ENCODE measurements at places on chromosomes 7 and 10.

- DNase-seq, result no peak
These were observed 146.4 kb downstream of the ZNF248 start for GRCh38 chr10:37710831-37711616.

- DNase-seq, result no peak
These were observed 7.8 kb downstream of the ELMO1 start for GRCh38 chr7:37440738-37441385.

DNA sequence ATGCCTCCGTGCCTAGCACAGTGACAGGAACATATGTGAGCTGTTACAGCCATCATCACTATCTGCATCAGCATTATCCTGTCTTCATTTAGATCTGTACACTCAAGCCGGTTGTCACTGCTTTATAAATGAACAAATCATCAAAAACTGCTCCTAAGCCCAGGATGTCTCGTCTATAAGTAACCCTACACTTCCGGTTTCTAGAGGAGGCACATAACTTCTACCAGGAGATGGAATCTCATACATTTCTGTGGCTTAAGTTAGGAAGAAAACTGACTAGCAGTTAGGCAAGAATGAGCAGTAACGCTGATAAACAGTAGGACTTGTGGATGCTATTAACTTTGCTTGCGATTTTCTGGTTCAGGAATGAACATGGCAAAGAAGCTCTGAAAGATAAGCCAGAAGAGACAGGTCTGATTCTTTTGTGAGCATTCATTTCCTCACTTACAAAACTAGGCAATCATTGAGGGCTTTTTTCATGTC is 1199.2 kb downstream of the SORCS3 start:
- no peak for DNase-seq

- DNase-seq, result no peak
These were observed 51.2 kb downstream of the PDK4 start for GRCh38 chr7:95545007-95545615.

DNA sequence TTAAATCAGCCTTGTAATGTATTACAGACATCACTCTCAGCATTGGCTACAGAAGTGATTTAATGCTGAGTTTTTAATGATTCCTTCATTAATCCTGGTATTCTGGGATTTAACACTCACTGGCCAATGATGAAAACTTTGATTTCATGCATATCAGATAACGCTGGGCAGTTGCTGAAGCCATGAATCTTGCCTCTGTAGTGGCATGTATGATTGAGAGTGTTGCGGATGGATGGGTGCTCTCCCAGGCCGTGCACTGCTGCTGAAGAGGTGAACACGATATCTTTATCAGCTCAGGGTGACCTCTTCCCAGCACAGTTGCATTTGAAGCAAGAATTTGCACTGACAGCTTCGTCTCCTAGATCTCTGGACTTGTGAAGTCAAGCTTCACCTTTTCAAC is 168.7 kb downstream of the LRRC4 start:
- DNase-seq, result no peak

DNA sequence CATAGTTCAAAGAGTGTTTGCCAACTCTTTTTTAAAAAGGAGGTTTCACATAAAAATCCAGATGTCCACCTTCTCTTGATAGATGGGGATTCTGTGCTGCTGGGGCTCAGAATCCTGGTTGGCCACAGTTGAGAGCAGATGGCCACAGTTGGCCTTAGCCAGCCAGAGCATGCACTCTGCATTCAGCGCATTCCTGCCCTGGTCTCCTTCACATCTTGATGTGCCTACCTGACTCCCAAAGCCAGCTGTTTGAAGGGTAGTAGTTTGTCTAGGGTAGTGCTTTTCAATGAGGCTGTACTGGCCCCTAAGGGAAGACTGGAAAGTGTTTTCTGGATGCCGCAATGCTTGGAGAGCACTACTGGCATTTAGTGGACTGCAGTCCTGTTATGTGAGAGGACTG is 208.1 kb upstream of the HDAC9 start:
- no peak for DNase-seq

GRCh38 chr7:130896898-130897514 is 163.0 kb upstream of the KLF14 start:
- no peak for DNase-seq
